ENCODE measurements at places on chromosomes 4 and X.

DNA sequence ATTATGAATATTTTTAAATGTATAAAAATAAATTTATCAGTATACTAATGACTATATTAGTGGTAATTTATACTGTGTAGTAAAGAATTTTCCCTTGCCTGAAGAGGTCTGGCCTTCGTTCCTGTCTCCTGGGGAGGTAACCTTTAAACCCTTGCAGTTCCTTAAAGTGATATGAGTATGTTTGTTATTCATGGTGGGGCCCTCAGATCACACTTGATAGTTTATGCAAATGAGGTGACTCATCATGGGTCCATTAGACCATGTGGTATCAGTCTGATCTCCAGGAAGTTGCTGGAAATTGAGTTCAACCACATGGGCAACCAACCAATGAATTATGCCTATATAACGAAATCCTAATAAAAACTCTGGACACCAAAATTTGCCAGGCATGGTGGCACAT lies 904.1 kb downstream of the RPA4 start:
- DNase-seq, result no peak

DNA sequence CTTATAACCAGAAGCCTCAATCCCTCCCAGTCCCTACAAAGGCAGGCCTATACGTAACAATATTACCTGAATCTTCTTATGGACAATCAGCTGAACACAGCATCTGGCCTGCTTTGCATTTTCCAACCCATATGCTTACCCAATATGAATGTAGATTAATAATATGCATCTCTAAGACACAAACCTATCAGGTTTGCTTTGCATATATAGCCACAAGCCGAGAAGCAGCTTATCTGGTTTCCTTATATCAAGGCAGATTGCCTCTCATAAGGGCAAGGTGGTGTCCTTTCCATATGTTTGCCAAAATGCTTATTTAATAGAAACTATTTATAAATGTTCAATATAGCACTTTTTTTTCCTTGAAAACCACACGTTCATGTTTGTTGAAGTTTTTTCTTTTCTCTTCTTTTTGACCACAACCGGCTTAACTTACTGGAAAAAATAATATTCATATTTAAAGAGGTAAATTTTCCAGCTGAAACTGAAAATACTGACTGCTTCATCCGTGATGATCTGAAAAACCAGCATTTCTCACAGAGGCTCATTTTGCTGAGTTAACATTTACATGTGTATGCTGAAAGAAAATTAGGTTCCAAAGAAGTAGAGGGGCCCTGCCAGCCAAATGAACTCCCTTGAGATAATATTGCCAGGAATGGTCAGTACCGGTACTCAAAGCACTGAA lies 3.8 kb downstream of the IL21 start:
- no peak for DNase-seq

GRCh38 chr4:58261526-58261925 lies 1151.3 kb upstream of the IGFBP7 start:
- no peak for DNase-seq

DNA sequence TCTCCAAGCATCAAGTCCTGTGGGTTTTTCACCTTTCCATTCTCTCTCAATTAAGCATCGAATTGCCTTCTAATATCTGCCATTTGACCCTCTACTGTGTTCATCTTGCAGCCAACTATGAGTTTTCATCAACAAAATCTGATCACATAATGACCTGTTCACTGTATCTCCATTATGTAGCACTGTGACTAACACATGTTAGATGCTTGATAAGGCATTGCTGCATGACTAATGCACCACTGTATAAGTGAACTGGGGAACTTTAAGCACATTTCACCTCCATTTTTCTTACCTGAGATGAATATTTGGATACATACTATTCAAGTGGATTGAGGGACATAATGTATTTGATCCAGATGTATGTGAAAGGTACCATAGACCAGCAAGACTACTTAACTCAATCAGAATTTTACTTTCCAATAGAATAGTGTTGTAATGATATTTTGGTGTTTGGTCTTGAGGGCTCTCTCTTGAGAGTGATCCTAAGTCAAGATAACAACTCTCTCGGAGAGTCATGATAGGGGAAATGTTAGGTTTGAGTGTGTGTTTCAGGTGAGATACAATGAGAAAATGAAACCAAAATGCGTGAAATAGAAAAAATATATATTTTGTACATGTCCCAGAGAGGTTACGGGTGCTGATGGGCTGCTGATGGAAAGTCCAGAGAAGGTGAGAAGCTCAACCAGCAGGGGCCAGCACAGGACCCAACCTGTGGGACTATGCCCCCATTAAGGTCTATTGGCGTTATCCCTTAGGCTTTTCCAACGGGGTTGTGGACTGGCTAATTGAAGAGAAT lies 60.2 kb upstream of the HS3ST1 start:
- peak; percentile 5 for DNase-seq

Measured in H7 (cell line).